ENCODE measurements at places on chromosomes 1 and 21.

DNA sequence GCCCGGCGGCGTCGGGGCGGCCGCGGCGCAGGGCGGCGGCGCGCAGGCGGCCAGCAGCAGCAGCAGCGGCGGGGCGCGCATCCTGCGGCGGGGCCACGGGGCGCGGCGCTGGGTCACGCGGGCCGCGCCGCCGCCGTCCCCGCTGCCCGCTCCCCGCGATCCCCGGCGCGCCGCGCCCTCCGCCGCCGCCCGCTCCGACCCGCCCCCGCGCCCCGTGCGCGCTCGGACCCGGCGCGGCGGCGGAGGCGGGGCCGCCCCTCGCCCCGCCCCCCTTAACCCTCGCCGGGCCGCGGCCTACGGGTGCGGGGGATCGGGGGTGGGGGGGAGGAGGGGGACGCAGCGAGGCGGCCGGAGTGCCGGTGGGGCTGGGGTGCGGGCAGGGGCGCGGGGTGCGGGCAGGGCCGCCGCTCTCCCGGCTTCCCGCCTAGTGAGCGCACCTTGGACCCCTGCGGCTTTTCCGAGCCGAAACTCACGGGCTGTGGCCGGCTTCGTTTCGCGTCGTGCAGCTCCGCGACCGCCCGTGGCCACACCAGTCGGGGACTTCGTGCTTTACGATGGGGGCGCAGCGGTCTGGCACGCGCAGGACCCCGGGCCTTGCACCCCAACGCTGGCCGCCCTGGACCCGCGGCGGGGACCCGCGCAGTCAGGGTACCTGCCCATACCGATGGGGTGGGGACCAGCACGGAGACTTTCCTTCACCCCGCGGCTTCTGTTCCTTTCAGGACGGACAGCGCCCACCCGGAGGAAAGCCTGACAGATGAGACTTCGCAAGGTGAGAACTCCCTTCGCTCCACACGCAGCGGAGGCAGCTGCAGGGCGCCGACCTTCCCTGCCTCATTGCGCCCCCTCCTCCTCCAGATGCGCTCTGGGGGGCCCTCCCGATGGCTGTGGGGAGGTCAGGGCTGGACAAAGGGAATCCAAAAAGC, at the start of gene FNDC10:
Gene FNDC10 (minus strand): TSS at position 201 of the 926 bp plus-strand sequence. CDS start 120 bp downstream, at position 81.
- no peak for DNase-seq

DNA sequence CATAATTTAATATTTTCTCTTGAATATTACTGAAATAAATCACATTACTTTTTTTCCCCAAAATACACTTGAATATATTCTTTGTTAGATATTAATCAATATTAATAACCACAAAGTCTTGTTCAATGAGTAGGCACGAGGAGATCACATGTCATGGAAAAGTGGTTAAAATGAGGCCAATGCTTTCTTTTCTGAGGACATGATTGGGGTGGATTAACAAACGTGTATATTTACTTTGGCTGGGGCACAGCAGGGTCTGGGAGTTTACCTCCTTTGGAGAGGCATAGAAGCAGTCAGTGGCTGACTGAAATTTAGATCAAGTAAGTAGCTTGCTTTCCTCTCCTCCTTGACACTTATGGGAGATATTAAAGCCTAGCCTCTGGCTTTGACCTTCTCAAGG, 664.3 kb upstream of the B3GALT2 start:
- DNase-seq, result no peak

DNA sequence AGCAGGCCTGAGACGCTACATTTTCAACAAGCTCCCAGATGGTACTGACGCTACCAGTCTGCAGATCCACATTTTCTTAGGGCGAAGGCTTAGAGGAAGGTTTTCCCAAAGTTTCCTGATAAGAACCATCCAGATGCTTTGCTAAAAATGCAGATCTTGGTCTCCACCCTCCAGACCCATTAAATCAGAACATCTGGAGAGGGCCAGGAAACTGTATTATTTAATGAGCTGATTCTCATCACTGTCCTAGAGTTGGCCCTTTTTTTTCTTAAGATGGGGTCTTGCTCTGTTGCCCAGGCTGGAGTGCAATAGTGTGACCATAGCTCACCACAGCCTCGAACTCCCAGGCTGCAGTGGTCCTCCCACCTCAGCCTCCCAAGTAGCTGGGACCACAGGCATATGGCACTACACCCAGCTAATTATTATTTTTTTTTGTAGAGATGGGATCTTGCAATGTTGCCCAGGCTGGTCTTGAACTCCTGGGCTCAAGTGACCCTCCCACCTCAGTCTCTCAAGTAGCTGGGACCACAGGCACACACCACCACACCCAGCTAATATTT, 67.2 kb upstream of the EFHD2 start:
- no peak for DNase-seq

DNA sequence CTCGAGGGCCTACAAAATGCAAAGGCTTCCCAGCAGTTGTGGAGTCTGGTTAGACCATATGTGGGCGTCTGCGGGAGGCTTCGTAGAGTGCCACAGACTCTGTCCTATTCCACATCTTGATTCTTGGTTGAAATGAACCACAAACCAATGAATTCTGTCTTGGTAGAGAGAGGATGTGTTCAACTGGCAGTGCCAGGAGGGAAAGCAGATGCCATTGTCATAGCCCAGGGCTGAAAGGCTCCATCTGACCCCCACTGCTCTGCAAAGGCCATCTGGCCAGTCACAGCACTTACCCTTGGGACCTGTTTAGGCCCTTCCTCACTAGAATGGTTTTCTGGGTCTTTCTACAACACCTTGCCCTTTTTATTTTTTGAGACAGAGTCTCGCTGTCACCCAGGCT, 22.1 kb downstream of the ACOT11 start:
- no peak for DNase-seq

DNA sequence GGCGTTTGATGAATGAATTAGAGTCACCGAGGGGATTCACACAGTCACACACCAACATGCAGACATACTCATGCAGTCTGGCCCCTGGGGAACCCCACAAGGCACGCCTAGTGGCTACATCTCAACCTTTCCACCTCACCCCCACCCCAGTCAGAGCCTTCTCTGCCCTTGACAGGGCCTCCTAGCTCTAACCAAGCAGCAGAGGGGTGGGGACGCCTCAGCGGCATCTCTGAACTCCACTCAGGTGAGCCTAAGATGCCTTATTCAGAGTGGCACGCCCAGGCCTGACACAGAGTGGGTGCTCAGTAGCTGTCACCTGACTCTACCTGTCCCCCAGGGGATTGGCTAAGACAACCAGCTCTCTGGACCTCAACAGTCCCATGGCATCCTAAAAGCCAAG, 3.7 kb upstream of the SDC3 start:
- DNase-seq, result no peak

- DNase-seq, result no peak
These were observed 195.9 kb downstream of the CYYR1 start for GRCh38 chr21:26377111-26377694.

- no peak for DNase-seq
These were observed 1.6 kb upstream of the CD52 start for GRCh38 chr1:26315874-26316850.

DNA sequence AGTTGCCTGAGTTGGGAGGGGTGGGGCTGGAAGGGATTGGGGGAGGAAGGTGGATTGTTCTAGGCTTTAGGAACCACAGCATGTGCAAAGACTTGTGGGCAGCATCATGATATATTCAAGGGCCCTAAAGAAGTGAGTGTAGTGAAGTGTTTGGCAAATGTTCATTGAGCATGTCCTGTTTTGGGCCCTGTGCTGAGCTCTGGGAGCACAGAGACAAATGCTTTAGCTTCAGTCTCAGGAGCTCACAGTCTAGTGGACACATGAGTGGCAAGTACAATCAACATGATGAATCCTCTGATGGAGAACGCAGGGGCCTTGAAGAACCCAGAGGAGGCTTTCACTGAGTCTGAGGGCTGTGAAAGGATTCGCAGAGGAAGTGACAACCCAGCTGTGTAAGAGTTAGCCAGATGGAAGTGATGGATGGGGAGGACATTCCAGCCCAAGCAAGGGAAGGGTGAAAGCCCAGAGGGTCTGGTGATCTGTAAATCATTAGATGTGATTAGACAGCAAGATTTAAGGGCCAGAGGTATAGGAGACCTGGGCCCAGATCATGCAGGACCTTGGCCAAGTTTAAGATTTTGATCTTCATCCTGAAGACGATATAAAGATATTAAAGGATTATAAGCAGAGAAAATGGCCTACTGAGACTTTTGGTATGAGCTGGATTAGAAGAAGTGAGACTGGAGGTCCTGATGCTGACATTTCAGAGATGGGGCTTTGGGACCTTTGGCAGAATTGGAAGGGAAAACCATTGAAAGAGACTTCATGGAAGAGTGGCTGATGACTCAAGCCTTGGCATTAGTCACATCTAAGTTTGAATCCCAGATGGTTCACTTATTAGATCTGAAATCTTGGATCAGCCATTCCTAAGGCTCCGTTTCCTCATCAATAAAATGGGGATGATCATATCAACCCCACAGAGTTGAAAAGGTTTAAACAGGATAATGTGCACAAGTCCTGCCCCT, 4.6 kb downstream of the IPO13 start:
- no peak for DNase-seq

- peak; percentile 23 for DNase-seq
These were observed 5.8 kb downstream of the ROR1 start for GRCh38 chr1:63779338-63780211.

GRCh38 chr1:230282157-230282556, 144.0 kb downstream of the PGBD5 start:
- DNase-seq, result no peak

DNA sequence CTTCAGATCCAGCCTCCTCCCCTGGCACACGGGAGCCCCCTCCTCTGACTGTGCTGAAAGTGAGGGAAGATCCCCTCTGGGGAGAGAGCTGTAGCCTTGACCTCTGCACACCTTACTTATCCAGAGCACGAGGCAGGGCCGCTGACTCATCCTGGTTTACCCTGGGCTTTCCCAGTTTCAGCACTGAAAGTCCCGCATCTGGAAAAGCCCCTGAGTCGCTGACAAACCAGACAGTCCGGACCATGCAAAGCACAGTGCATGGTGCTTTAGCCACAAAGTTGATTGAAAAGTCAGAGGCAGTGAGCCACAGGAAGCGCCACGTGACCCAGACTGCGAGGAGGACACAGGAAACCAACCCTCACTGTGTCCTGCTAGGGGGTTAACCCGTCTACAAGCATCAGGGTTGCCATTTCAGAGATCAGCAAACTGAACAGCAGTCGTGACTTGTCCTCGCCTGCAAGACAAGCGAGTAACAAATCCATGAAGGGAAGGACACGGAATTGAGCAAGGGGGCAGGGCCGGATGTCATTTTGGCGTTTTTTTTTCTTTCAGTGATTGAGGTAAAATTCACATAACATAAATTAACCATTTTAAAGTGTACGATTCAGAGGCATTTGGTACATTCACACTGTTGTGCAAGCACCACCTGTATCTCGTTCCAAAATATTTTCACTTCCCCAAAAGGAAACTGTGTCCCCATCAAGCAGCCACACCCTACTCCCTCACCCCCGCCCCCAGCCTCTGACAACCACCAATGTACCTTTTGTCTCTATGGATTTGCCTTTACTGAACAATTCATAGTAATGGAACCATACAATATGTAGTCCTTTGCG, 19.9 kb upstream of the IFNGR2 start:
- DNase-seq, result peak; percentile 73

GRCh38 chr1:2570332-2570731, 14.2 kb downstream of the TNFRSF14 start:
- no peak for DNase-seq

- DNase-seq, result peak; percentile 97
These were observed 84.1 kb upstream of the ZNF326 start for GRCh38 chr1:89910780-89911179.

DNA sequence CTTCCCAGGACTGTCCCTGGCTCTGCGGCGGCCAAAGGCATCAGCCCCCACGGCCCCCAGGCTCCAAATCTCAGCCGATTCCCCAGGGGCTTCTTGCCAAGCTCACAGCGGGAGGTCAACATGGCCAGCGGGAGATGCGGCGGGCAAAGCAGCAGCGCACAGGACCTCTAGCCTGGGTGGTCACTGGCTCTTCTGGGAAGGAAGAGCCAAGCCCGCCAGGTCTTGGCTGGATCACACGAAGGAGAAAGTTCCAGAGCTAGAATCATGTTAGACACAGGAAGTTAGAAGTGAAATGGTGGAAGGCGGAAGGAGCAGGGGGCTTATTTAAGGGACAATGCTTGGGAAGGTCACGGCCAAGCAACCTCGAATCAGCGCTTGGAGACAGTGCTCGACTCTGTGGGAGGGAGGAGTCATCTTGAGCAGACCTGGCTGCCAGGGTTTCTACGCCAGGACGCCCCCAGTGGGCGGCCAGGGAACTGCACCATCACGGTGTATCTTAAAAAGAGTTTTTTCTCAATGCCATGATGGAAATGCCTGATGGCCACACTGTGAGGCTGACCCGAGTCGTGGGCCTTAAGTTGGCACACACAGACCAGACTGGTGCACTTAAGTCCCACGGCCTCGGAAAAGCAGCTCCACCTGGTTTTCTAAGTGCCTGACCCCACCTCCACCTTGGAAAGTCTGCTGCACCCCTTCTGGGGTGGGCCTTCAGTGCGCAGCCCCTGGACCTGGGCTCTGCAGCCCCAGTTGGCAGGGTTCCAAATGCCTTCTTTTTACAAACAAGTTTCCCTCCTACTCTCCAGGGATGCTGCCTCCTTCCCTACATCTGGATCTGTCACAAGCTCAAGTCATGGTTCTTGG, 29.3 kb downstream of the SLC66A1 start:
- peak; percentile 52 for DNase-seq

DNA sequence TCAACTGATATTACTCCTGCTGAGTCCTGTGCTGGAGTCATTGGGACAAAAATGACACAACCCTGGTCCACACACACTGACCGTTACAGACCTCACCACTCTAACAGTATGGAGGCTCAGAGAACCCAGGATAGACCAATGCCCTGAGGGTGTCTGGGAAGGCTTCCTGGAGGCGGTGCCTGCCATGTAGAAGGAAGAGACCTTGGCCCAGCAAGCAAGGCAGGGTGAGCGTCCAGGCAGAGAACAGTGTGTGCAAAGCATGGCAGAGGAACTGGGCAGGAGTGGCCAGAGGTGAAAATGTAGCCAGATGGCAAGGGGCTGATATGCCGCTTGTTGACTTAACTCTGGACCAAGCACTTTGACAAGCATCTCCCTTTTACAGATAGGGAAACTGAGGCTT, 85.5 kb downstream of the VWA5B1 start:
- no peak for DNase-seq

GRCh38 chr1:67496329-67496728, 66.1 kb upstream of the SERBP1 start:
- no peak for DNase-seq

DNA sequence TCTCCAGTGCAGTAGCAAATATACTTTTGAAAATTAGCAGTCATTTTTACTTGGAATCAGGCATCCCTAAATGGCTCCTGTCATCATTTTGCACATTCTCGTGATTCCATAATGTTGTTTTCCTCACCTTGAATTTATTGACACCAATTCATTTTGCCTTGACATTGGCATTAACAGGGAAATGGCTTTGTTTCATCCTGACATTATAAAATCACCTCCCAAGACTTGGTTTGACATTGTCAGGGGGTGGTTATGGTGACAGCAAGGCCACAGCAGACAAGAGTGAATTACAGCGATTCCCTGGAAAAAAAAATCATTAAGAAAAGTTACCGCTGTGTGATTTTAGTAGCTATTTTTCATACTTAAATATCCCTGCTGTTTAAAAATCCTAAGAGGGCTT, 327.0 kb downstream of the NTNG1 start:
- DNase-seq, result no peak

GRCh38 chr1:115842948-115843347, 2.0 kb upstream of the NHLH2 start:
- no peak for DNase-seq
